ENCODE measurements at places on chromosomes 4 and X.

DNA sequence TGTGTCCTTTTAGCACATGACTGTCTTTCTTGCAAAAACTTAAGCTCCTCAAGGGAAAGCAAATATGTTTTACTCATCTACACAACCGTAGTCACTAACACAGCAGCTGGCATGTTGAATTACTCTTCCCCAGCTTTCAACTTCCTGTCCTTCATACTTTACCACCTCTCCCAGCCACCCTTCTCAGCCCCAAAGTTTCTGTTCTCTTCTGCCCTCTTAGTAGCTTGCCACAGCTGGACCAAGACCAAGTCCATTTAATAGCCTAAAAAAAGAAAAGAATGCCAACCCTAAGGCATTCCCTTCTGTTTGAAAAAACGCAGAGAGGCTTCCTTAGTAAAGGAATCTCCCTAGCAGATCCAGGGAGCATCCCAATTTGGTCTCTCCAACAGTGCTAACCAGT lies 36.8 kb downstream of the SRPX2 start:
- ATAC-seq: no peak

DNA sequence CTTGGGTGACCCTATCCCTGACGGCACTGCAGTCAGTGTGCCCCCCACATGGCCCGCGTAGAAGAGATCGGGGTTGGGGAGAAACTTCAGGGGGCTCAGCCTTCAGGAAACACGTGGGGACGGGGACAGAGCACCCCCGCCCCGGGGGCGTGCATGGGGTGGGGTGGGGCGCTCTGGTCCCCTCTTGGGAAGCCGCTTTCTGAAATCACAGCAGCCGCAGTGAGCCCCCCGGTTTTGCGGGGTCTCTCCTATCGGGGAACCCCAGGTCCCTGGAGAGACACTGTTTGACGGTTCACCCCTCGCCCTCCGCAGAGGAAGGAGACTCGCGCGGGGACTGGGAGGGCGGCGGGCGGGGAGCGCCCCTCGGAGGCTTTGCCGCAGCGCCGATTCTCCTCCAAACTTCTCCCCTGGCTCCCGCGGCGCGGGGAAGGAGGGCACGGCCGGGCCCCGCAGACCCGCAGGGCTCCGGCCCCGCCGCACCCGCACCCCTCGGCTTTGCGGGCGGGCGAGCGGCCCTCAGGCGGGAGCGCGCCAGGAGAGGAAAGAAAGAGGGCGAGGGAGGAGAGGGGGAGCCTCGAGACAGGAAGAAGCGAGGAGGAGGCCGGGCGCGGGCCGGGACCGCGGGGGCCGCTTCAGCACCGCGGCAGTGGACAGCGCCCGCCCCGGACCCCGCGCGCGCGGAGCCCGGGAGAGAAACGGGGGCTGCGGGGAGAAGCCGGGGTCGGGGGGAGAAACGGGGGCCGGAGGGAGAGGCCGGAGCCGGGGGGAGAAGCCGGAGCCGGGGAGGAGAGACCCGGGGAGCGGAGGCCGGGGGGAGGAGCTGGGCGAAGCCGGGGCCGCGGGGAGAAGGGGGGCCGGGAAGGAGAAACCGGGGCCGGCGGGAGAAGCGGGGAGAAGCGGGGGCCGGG lies 612 bp downstream of the CPLX1 start:
- ATAC-seq: no peak

DNA sequence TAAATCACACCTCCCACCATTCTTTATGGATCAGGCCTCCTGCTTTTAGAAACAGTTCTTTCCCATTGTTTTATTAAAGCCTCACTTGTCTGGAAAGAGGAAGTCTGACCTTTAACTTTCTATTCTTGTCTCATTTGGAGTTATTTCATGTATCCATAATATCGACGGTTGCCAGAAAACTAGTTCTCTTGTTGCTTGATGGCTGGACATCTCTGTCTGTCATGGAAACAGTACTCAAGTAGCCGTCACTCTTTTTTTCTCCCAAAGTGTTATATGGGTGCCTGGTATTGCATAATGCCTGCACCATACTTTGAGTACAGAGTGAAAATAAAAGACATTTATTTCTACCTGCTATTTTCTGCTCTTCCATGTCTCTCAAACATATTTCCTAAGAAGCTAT lies 61.4 kb downstream of the PHEX start:
- ATAC-seq: no peak

DNA sequence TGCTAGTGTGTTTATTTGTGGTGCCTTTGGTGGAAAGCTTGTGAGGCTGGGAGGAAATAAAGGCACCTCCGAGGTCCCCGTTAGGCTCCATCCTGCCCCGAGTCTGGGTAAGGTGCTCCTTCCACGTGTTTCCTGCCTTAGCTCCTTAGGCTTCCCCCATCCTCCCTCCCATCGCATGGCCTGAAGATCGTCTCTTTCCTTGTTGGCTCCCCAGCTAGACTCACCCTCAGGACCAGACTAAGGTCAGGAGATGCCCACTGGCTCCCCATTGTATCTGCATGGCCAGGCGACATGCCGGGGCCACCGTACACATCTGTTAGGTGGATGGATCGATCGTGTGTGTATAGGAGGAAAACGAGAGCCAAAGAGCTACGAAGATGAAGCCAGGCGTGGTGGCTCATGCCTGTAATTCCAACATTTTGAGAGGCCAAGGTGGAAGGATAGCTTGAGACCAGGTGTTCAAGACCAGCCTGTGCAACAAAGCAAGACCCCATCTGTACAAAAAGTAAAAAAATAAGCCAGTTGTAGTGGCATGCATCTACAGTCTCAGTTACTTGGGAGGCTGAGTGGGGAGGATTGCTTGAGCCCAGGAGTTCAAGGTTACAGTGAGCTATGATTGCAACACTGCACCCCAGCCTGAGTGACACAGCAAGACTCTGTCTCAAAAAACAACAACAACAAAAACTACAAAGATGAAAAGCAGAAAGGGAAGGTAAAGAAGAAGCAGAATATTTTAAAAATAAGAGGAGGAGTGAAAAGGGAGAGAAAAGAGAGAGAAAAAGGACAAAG lies 53.7 kb downstream of the SEPSECS start:
- no peak for ATAC-seq

DNA sequence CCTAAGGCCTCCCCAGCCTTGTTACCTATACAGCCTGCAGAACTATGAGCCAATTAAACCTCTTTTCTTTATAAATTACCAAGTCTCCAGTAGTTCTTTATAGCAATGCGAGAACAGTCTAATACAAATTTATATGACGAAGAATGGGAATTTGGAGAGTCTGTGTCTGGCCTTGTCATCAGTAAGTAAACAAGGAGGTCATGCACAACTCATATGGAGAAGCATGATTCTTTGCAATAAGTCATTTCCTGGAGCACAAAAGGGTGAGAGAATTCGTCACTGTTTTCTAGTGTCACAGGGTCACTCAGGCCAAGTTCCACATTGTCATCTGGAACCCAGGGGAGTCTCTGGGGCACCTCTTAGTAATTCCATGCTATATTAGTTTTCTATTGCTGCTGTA lies 49.0 kb upstream of the HS6ST2 start:
- no peak for ATAC-seq
